ENCODE measurements at places on chromosomes 16 and 17. TPM values are rescaled to one million over a fixed set of nuclear protein-coding genes. Genes with fewer than 3 reads are reported as not detected.

Gene SP2
- total RNA-seq: 13.9 TPM

Gene PITPNM3
- 0.36 TPM for total RNA-seq

Gene KRT40
- total RNA-seq: not detected

Gene PLLP
- 5.2 TPM for total RNA-seq

Gene KRTAP1-5
- total RNA-seq: not detected

Gene CSH2
- total RNA-seq: not detected

Gene MAPT
- total RNA-seq: 28.6 TPM

Gene SLC35G3
- not detected for total RNA-seq

Gene SCIMP
- total RNA-seq: 0.74 TPM

Gene SREBF1
- 10.2 TPM for total RNA-seq

Gene PRCD
- 3.9 TPM for total RNA-seq

Gene SRL
- 445 TPM for total RNA-seq

Gene DHRS7C
- total RNA-seq: 3.1 TPM

Gene PHOSPHO1
- 0.52 TPM for total RNA-seq

Gene OMG
- total RNA-seq: 0.25 TPM

Gene HBQ1
- total RNA-seq: not detected

Gene OR4D1
- not detected for total RNA-seq

All from left ventricle myocardium inferior (tissue), 1 donor.